ENCODE measurements at places on chromosomes 3 and 15. TPM values are rescaled to one million over a fixed set of nuclear protein-coding genes. Genes with fewer than 3 reads are reported as not detected.

Gene KCNMB2
- polyA plus RNA-seq = 31.0 TPM

Gene LTF
- 2.3 TPM for polyA plus RNA-seq

- DNase-seq = no peak
Measured at GRCh38 chr3:114809668-114810413, 337.2 kb downstream of the ZBTB20 start.

DNA sequence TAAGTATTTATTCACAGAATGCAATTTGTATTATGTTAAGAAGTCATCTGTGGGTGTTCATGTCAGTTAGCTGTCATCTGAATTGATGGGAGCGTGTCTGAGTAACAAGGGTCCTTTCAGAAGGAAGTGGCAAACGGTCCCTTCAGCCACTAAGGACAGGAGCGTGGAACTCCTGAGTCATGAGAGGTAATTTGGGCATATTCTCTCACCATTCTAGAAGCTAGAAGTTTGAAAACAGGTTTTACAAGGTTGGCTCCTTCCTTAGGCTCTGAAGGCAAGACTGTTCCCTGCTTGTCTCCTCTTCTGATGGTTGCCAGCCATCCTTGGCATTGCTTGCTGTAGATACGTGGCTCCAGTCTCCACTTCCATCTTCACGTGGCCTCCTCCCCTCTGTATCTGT, 19.7 kb downstream of the ABHD2 start:
- DNase-seq = no peak
